Ureter (tissue), 1 donor: ENCODE measurements at places on chromosomes 6 and 20. TPM values are rescaled to one million over a fixed set of nuclear protein-coding genes. Genes with fewer than 3 reads are reported as not detected.

- DNase-seq = no peak
Observed at GRCh38 chr20:20528861-20529260, 161.0 kb downstream of the INSM1 start.

GRCh38 chr20:55515832-55516231, 489.5 kb downstream of the CBLN4 start:
- no peak for DNase-seq

- peak; percentile 47 for DNase-seq
Observed at GRCh38 chr6:15089569-15090144, 156.2 kb upstream of the JARID2 start.

DNA sequence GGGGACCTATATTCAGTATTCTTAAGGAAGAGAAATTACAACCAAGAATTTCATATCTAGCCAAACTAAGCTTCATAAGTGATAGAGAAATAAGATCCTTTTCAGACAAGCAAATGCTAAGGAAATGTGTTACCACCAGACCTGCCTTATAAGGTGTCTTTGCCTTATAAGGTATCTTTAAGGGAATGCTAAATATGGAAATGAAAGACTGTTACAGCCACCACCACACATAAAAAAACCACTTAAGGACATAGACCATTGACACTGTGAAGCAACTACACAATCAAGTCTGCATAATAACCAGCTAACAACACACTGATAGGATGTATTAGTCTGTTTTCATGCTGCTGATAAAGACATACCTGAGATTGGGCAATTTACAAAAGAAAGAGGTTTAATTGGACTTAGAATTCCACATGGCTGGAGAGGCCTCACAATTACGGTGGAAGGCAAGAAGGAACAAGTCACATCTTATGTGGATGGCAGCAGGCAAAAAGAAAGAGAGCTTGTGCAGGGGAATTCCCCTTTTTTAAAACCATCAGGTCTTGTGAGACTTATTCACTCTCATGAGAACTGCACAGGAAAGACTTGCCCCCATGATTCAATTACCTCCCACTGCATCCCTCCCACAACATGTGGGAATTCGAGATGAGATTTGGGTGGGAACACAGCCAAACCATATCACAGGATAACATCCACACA, 119.2 kb upstream of the LAMA2 start:
- no peak for DNase-seq

GRCh38 chr6:108343894-108344293, 49.0 kb downstream of the AFG1L start:
- DNase-seq = no peak

- DNase-seq = no peak
Observed at GRCh38 chr20:44247586-44248409, 690 bp downstream of the GDAP1L1 start.

GRCh38 chr6:133410638-133411435, 169.7 kb downstream of the EYA4 start:
- no peak for DNase-seq

GRCh38 chr20:31739550-31739977, 474 bp downstream of the TPX2 start:
- no peak for DNase-seq

GRCh38 chr6:111417946-111418345, 65.1 kb downstream of the REV3L start:
- DNase-seq = no peak

- DNase-seq = no peak
Observed at GRCh38 chr6:37502703-37503291, 3.1 kb upstream of the CCDC167 start.

DNA sequence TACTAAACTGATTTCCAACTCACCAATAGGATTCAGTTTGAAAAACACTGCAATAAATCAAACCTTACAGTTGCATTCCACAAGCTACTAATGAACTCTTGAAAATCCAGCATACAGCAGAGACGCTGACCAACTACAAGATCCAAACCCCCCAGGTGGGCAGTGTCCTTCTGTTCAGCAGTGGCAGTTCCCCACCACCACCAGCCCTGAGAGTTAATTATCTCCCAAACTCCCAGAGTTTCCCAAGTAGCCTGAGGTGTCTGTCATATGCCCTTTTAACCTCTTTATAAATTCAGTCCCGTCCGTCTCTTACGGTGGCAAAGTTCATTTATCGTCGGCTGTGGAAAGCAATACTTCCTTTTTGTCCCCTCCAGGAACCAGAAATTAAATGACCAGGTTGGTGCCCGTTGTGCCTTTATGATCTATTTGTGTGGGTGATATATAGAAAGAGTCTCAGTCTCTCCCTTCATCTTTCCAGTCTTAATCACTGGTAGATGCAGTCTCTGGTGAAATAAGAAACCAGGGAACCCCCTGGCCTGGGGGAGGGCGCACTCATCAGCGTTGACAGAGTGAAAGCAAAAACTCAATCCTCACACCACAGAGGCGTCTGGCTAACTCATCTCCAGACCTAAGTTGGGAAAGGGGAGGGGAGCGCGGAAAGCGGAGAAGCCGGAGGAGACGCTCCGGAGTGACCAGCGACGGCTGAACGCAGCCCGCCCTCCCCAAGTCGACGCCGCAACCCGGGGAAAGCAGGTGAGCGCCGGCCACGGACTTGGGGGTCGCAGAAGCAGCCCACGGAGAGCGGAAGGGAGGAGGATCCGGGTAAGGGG, 717 bp downstream of the MRPL14 start:
- peak; percentile 53 for DNase-seq

DNA sequence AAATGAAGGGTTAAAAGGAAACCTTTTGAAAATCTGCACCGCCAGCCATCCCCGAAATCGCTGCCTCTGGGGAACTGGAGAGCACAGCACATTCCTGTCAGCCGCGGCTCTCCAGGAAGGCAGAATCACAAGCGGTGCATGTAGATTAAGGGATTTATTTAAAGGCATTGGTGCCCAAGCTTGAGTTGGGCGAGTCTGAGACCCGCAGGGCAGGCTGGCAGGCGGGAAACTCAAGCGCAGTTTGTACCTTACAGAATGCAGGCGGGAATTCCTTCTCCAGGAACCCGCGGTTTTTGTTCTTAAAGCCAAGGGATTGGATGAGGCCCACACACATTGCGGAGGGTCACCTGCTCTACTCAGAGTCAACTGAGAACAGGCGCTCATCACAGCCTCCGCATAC, 10.8 kb downstream of the GPR31 start:
- no peak for DNase-seq

LCA5 gene
- 5.8 TPM for total RNA-seq

VWA7 gene
- 5.5 TPM for total RNA-seq

HLA-DRB1 gene
- 109 TPM for total RNA-seq

DHX16 gene
- total RNA-seq = 31.5 TPM

CSNK2B gene
- total RNA-seq = 149 TPM

MICAL1 gene
- total RNA-seq = 54.4 TPM

C20orf202 gene
- total RNA-seq = 1.2 TPM

PTCRA gene
- total RNA-seq = 0.55 TPM

RBCK1 gene
- 133 TPM for total RNA-seq

RPS6KA2 gene
- 85.3 TPM for total RNA-seq

RAD21L1 gene
- total RNA-seq = not detected

HCK gene
- 6.1 TPM for total RNA-seq

TRIM31 gene
- total RNA-seq = 0.78 TPM

C4B gene
- 152 TPM for total RNA-seq

CTCFL gene
- not detected for total RNA-seq
